ENCODE measurements at places on chromosomes 2 and 18.

GRCh38 chr2:170505631-170506275, 209.4 kb upstream of the SP5 start:
- peak; percentile 55 for DNase-seq

- DNase-seq, result no peak
These were observed 77.4 kb downstream of the RTP5 start for GRCh38 chr2:241947004-241947350.

- DNase-seq, result no peak
These were observed 90.3 kb downstream of the OLA1 start for GRCh38 chr2:174158003-174158402.

DNA sequence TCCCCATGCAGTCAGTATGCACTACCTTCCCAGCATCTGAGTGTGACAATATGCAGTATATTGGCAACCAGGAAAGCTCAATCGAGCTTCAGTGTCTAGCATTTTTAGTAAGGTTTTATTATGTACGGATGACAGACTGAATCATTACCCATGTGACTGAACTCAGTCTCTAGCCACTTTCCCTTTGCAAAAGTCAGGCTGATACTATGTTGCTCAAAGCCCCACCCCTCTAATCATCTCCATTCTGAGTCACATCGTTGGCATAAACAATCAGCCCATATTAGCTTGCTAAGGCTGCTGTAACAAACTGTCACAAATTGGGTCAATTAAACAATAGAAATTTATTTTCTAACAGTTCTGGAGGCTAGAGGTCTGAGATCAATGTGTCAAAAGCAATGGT, 25.8 kb upstream of the SRD5A2 start:
- no peak for DNase-seq

- DNase-seq, result no peak
These were observed 160.4 kb downstream of the KLHL29 start for GRCh38 chr2:23545396-23545795.

DNA sequence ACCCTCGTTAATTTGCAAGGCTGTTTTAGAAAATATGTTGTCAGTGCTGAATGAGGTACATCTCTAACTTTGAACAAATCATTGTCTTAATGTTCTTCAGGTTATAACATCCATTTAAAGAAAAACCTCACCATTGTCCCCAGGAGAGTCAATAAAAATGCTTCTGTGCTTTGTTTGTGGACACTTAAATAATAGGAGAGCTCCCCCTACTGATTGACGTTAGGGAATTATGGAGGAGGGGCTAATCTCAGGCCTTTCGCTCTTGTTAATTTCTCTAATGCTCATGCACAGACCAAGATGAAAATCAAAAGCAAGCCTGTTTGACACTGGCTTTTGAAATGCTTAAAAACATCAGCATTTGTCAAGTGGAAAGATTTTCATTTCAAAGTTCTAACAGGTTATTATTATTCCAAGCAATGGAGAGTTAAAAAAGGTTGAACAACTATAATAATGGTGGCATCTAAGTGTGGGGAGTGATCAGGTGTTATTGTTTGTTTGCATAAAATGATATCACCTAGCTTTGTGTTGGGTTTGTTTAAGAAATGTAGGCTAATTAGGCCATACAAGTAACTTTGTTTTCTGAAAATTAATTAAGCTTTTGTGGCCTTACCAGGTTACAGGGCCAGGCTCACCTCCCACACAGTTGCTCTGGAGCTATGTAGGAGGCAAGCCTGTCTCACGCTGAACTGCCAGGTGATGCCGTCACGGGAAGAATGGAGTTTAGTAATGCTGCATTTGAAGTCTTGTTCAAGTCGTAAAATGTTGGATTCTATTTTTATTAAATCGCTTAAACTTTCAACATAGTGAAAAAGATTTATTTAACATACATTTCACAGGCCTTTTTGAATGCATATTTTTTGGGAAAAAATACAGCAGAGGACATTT, 51.7 kb upstream of the SMIM21 start:
- peak; percentile 81 for DNase-seq

DNA sequence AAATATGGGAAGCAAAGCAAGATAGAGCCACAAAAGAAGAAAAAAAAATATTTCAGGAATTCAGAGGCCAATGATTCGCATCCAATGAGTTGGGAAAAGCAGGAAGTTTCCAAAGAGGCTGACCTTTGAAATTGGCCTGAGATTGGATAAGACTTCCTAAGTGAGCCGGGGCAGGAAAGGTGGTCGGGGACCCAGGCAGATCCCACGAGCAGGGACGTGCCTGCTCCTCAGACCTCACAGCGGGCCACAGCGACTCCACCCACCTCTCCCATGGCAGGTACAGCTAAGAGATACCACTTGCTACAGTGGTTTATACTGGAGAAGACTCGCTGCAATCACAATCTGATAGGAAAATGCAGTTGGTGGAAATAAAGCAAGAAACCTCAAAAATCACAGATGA, 102.8 kb upstream of the SALL3 start:
- DNase-seq, result no peak

- DNase-seq, result no peak
These were observed 14.1 kb downstream of the ZNF516 start for GRCh38 chr18:76480913-76481312.
